ENCODE measurements at places on chromosomes 2 and 18.

DNA sequence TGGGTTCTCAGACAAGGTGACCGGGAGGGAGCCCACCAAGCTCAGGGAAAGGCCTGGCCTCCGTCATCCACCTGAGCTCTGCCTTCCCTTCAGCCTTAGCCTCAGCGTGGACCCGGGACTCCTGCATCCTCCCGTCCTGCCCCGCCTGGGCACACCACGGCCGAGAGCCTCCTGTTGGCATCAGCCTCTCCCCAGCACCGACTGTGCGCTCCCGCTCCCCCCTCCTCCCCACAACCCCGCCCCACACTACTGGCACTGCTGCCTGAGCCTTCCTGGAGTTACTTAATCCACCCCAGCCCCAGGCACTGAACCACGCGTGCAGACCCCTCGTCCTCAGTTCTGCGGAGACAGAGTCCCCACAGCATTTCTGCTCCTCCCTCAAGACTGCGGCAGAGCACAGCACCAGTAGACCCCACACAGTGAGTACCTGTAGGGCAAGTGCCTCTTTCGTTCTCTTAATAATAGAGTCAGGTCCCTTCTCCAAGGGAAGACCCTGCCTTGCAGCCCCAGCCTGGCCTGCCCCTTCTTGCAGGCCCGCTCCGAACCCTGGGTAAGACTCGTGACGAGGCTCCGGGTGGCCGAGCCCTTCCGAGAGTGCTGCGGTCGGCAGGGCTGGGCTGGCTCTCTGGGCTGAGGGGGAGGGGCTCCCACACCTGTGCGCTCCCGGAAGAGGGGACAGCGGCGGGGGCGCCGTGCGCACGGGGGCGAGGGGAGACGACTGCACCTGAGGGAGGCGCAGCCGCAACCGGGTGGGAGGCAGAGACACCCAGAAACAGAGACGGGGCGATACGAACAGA, at the start of gene AMER3:
AMER3 (plus strand) TSS at position 285 of the 797 bp plus-strand sequence. CDS start 6,533 bp downstream, outside the sequence.
- no peak for DNase-seq

DNA sequence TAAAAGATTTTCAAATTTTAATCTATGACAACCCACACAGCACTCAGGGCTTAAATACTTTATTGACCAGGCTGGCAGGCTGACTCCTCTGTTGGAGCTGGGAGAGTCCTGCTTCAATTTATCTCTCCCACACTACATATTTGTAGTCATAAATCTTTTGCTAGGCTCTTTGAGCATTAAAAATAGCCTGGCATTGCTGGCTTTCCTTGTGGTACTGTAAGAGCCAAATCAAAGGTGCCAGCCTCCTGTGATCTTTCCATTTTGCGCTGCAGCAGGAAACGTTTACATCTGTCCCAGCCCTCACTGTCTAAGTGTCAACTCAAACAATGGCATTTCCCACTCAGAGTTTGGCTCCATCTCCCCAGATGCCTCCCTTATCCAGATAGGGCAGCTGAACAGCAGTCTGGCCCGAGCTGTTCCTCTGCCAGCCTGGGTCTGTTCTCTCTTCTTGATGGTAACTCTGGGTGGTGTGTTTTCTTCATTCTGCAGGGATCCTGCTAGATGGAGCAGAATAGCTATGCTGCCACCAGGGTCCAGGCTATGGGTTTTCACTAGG, 62.1 kb downstream of the LRRTM1 start:
- DNase-seq, result no peak

GRCh38 chr2:131055169-131056065, 37.8 kb downstream of the FAM168B start:
- no peak for DNase-seq

- no peak for DNase-seq
These were observed 354.3 kb downstream of the AKAIN1 start for GRCh38 chr18:4842751-4843150.

DNA sequence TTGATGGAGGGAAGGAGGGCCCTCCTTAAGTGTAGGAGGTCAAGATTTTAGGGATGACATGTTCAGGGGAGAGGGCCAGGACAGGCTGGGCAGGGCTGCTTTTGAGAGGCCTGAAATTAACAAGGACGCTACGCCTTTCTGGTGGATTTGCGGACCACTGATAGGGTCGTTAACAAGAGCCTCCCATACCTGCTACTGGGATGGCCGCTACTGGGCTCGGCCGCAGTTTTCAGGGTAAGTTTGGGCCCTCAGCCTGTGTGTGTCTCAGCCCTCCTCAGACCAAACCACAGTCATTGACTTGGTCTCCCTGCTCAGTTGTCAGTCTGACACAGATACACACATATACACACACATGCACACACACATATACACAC, 180.9 kb downstream of the SMAD2 start:
- DNase-seq, result no peak

DNA sequence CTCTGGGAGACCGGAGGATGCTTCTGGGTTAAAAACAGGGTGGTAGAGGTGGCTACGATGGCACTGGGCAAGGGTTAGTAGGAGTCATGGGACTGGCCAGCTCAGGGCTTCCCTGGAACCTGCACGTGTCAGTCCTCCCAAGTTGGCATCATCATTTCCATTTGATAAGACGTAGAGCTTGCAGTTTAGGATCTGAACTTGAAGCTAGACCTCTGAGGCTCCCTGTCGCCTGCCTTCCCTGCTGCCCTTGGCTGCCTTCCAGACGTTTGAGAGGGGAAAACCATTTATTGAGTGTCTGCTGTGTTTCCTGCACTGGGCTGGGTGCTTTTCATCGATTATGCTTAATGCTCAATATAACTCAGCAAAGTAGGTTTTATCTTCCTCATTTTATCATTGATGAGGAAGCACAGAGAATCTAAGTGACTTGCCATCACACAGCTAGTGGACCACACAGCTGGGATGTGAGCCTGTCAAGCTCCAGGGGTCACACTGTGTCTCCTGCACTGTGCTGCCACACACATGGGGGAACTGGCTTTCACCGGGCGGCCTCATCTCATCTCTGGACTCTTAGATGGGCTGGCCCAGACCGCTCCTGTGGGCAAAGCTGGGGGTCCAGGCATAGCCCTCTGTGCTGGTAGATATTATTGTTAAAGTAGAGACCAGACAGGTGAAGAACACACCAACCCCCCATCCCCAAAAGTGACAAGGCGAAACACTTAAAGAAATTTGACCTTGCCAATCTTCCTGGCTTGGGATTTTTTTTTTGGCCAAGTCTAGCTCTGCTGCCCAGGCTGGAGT, 7.8 kb downstream of the NT5DC4 start:
- DNase-seq, result no peak

GRCh38 chr2:8612734-8613179, 69.1 kb upstream of the ID2 start:
- no peak for DNase-seq

DNA sequence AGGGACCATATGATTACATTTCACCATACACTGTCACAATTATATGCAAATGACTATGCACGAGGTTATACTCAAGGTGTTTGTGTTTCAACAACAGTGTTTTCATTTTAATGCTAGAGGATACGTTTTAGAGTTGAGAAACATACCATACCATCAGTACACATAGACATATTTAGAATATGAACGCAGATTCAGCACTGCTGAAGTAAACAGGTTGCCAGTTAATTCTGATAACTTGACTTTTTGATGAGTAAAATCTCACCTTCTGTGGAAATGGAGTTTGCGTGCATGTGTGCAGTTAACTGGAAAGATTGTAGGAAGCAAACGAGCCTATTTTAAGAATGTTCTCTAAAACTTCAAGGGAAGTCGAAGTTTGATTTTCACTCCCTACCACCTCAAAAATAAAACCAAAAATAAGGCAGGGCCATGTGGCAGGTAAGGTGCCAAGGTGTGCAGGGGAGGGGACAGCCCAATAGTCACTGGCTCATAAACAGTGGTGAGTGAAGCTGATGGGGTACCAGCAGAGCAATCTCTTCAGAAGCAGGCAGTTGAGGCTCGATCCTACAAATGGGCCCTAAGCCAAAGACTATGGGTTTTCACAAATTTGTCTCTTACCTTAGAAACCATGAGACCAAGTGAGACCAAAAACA, 213.1 kb downstream of the IKZF2 start:
- no peak for DNase-seq

- no peak for DNase-seq
These were observed 172.8 kb downstream of the MYT1L start for GRCh38 chr2:2158189-2158826.

- DNase-seq, result no peak
These were observed 146.3 kb downstream of the ANKRD44 start for GRCh38 chr2:197164141-197164754.

GRCh38 chr2:72211777-72212485, 64.3 kb upstream of the CYP26B1 start:
- no peak for DNase-seq
